Activated T-helper 1 cell treated with anti-CD3 and anti-CD28 coated beads, Interleukin-2, amount 50 U/mL, for 16 hours (primary cell): ENCODE measurements at places on chromosomes 7 and 10.

DNA sequence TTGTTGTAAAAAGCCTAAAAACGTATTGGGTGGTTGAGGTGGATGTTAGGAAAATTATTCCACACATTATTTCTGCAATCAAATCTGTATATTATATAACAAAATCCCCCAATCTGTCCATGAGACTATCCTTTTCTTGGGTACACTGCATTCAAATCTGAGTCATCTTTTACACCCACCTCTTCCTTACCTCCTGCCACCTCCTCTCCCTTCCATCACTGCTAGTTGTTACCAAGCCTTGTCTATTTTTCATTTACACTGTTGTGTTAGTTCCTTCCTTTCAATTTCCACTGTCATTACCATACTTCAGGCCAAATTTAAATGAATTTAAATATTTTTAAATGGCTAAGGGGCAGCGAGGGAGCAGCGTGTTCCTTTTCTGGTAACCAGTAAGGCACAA, 83.3 kb downstream of the ITGA8 start:
- DNase-seq = no peak

DNA sequence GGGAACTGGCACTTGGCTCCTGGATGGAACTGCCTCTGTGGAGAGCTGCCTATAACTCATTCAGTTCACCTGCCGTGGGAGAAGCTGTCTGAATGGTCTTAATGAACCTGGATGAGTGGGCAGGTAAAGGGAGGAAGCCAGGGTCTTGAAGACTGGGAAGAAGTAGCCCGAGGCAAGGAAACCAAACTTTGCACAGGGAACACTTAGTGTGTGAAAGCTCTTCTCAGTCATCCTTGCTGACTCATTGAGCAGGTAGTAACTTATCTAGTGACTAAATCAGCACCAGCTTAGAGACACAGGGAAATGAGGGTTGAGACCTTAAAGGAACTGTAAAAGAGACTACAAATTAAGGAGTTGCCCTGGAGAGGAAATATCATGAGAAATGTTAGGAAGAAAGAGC, 9.9 kb downstream of the LRRC4 start:
- no peak for DNase-seq

- DNase-seq = no peak
Observed at GRCh38 chr10:60646966-60647796, 131.1 kb upstream of the CDK1 start.

- no peak for DNase-seq
Observed at GRCh38 chr7:112411186-112411795, 39.0 kb upstream of the IFRD1 start.

GRCh38 chr7:73556208-73557107, 1.0 kb downstream of the BCL7B start:
- no peak for DNase-seq

DNA sequence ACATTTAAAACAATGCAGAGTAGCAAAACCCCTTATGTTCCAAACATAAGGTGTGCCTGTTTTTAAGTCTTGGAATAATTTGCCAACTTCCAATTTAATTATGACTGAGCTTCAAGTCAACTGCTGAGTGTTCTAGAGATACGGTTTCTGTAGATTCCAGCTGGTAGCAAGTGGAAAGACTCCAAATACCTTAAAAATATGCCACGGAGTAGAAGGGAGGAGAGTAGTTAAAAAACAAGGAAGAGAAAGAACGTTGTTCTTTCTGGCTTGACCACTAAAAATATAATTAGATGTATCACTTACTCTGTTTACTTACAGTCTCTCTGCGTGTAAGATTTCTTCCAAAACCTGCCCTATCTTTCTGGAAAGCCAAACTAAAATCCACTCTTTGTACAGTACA, 24.5 kb upstream of the ABLIM1 start:
- DNase-seq = no peak

DNA sequence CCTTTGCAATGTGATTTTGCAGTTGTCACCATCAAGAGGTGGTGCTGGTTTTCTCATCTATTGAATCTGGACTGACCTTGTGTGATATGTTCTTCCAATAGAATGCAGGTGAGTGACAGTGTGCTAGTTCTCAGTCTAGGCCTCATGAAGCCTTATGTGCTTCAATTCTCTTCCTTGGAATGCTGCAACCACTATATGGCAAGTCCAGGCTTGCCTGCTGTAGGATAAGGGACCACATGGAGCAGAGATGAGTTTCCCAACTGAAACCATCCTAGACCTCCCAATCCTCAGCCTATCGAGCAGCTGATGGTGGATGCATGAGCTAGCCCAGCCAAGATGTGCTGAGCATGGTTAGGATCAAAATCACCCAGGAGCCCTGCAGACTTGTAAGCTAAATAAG, 32.6 kb upstream of the ARHGAP21 start:
- DNase-seq = no peak

GRCh38 chr10:67839951-67840350, 2.0 kb upstream of the DNAJC12 start:
- DNase-seq = no peak

- DNase-seq = no peak
Observed at GRCh38 chr10:47381427-47382379, 2.4 kb downstream of the ZNF488 start.

DNA sequence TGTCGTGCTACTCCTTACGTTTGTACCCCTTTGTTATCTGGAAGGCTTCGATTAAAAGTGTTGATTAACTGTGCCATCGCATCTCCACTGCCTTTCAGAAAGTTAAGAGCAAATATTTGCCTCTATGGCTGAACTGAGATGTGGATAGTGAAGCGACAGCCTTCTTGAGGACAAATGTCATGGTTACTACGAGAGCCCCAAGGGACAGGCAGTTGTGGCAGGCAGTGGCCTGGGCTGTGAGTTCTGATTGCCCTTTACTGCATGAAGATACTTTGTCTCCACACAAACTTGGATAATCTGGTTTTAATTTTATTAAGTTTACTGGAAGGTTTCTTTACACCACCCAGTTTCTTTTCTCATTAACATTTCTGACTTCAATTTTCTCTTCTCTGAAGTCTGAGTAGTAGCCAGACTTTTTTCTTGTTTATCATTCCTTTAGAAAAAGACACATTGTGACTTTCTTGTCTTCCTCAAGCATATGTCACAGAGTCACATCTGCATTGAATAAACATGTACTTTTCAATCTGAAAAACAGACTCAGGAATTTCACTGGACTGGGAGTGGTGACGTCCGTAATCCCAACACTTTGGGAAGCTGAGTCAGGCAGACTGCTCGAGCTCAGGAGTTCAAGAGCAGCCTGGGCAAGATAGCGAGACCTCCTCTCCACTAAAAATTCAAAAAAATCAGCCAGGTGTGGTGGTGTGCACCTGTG, 1.5 kb downstream of the TAS2R41 start:
- no peak for DNase-seq

- no peak for DNase-seq
Observed at GRCh38 chr10:116017405-116017804, 255.6 kb downstream of the GFRA1 start.

DNA sequence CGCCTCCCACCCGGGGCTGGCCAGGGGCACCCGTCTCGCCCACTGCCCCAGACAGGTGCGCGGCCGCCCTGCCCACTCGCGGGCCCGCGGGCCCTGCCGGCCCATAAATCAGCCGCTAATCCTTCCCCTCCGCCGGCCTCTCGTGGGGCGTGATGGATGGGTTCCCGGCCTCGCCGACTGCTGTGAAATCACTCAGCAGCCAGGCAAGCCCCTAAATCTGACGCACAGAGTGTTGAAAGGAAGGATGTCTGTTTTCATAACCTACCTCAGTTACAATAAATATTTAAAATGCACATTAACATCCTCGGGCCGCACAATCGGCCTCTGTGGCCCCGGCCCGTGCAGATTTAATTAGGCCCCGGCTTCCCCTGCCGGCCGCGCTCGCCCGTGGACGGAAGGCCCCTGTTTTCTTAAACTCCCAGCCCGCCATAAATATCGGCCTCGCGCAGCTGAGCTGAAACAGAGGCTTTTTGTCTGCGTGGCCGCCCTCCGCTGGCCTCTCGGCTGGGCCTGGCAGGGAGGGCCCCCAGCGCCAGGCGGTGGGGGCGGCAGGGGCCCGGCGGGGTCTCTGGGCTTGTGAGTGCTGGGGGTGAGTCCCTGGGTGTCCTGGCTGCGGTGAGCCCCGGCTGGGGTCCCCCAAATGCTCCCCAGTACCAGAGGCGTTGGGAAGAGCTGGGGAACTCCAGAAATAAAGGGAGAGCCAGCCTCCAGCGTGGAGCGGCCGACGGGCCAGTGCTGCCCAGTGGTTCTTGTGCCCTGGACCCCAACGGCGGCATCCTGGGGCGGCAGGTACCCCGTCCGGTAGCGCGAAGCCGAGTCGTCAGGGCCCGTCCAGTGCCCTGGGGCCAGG, 90.7 kb downstream of the UNCX start:
- DNase-seq = no peak

DNA sequence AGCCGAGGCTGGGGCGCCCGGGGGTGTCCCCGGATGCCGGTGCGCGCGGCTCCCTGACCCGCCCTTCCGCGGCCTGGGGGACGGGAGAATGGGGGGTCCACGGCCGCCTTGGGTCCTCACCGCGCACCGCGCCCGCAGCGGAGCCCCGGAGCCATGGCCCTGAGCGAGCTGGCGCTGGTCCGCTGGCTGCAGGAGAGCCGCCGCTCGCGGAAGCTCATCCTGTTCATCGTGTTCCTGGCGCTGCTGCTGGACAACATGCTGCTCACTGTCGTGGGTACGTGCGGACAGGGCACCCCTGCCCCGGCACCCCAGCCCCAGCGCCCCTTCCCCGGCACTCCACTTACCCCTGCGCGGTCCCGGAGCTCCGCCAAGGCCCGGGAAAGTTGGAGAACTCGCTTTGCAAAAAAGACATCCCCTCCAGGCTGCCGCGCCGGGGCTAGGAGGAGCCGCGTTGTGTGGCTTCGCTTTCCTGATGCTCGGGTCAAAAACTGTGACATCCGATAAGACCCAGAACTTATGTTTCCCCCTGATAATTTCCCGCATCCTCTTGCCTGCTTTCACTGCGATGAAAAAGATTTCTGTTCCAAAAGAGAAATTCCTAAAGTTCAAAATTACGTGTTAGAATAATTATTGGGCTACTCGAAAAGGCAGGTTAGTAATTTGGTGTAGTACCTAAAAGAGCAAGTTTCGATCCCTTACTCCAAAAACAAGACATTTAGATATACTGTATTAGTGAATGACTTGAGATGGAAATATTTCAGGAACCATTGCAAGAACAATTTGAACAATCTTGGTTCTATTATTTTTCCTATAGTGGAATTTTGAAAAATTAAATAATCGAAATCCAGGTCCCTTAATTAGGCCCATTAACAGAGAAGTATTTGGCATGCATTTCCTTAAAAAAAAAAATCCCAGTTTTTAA, 888 bp downstream of the SLC18A2 start:
- no peak for DNase-seq

- no peak for DNase-seq
Observed at GRCh38 chr7:2528481-2529095, 9.0 kb downstream of the LFNG start.

- no peak for DNase-seq
Observed at GRCh38 chr7:2022021-2022409, 210.7 kb downstream of the MAD1L1 start.

- no peak for DNase-seq
Observed at GRCh38 chr10:33382921-33383713, 48.6 kb upstream of the NRP1 start.

DNA sequence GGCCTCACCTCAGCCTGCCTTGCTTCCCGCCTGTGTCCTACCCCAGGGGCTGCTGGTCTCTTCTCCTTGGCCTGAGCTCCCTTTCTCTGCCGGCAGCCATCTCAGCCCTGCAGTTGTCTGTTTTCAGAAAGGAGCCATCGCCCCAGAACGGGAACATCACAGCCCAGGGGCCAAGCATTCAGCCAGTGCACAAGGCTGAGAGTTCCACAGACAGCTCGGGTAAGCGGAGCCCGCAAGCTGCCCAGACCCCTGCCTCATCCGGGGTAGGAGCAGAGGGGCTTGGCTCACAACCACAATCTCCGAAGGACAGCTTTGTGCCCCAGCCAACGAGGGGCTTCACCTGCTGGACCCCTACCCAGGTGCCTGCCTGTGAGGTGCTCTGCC, 5.3 kb upstream of the DEPP1 start:
- no peak for DNase-seq

- DNase-seq = no peak
Observed at GRCh38 chr7:2313450-2314208, 612 bp downstream of the SNX8 start.

DNA sequence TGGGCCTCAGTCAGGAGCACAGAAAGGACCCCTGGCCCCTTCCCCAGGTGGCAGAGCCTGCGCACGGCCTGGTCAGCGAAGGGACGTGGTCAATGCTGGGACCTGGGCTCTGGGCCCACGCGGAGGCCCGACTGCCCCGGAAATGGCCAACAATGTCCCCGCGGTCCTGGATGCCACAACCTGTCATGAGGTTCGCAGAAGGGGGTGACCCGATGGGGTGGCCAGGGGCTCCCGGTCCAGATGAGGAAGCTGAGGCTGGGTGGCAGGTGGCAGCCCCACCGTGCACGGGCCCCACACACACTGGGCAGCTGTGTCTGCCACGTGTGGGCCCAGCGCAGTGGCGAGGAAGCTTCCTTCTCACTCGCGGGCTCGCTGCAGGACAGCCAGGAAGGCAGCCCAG, 49.4 kb downstream of the DPYSL4 start:
- DNase-seq = no peak

DNA sequence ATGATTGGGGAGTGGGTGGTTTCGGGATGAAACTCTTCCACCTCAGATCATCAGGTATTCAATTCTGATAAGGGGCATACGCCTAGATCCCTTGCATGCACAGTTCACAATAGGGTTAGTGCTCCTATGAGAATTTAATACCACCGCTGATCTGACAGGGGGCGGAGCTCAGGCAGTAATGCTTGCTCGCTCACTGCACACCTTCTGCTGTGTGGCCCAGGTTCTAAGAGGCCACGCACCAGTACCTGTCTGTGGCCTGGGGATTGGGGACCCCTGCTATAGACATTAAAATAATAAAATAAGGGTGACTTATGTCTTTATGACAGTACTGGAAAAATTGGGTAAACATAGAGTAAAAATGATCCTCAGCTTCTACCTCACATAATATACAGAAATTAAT, 66.1 kb downstream of the SAMD9 start:
- DNase-seq = no peak

- no peak for DNase-seq
Observed at GRCh38 chr7:50281680-50282445, 22.7 kb upstream of the IKZF1 start.

- no peak for DNase-seq
Observed at GRCh38 chr10:112848228-112848627, 101.8 kb upstream of the TCF7L2 start.

- DNase-seq = no peak
Observed at GRCh38 chr10:77842652-77843212, 83.8 kb downstream of the DLG5 start.
